ENCODE measurements at places on chromosomes 11 and 22.
A peak's percentile ranks its signal among the peaks of the same experiment; 100 is the strongest.

- no peak for DNase-seq
Measured at GRCh38 chr22:27603800-27604144, 197.8 kb downstream of the MN1 start.

- DNase-seq = no peak
Measured at GRCh38 chr11:35173011-35173511, 34.1 kb downstream of the CD44 start.

- no peak for DNase-seq
Measured at GRCh38 chr11:112082729-112083128, 3.8 kb downstream of the TIMM8B start.

DNA sequence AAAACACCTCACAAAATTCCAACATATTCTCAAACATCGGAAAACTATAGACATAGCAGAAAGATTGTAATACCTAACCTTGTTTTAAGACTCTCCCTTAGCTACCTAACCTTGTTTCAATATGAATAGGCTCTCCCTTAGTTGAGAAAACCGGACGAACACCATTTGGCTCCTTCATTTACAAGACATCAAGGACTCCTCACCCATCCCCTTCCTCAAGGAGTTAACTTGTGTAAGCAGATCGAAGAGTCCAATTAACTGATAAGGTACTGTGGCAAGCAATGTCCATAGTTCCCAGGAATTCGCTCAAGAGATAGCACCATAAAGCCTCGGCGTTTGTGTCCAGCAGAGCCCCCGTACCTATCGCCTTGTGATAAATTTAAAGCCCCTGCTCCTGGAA, 4.6 kb upstream of the ACRV1 start:
- no peak for DNase-seq

GRCh38 chr11:9462806-9463537, 2.2 kb downstream of the ZNF143 start:
- DNase-seq = no peak

- no peak for DNase-seq
Measured at GRCh38 chr11:446891-447290, 3.2 kb upstream of the PTDSS2 start.

DNA sequence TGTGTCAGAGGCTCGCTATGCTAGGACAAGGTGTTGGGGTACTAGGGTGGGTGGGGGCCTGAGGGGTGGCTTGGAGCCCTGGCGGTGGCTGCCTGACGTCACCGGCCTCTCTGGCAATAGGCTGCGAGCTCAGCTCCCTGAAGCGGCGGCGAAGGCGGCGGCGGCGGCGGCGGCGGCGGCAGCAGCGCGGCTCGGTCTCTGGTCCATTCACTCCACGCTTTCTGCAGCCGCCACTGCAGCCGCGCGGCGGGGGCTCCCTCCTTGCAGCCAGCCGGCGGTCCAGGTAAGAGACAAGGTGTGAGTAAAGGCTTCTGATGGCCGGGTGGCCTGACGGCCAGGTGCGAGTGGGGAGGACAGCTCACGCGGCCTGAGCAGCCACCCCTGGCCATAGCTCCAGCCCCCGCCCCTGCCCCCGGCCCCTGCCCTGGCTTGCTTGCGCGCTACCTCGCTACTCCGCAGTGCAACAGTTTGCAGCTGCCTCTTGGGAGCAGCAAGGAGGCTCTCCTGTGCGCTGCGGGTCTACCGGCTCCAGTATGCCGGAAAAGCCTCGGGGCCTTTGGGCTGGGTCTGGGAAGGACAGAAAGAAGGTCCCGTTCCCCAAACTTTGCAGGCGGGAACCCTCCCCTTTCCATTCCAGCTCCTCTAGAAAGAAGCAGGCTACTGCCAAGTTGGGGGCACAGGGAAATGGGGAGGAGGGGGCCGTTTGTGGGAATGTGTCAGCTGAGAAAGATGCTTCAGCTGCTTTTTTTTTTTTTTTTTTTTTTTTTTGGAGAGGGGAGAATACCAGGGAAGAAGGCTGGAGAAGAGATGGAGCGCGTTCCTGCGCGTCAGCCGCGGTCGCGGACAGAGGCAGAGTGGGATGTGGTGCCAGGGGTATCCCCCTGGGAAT, at the start of gene C11orf87:
C11orf87 (plus strand) TSS at position 210 of the 889 bp plus-strand sequence. CDS start 1,444 bp downstream, outside the sequence.
- DNase-seq = no peak

DNA sequence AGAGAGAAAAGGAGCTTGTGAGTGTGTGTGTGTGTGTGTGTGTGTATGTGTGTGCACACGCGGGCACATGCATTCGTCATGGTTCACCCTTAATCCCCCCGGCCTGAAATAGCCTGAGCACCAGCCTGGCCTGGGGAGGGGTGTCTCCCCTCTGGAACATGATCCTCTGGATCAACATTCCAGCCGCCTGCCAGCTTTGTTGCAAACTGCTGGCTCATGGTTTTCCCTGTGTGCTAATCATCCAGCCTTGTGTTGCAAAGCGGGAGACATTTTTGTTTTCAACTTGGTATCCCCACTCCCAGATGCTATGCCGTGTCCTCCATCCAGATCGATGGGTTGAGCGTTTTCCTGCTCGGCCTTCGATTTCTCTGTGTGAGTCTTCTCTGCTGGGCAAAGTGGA, 94.3 kb downstream of the FEZ1 start:
- no peak for DNase-seq

DNA sequence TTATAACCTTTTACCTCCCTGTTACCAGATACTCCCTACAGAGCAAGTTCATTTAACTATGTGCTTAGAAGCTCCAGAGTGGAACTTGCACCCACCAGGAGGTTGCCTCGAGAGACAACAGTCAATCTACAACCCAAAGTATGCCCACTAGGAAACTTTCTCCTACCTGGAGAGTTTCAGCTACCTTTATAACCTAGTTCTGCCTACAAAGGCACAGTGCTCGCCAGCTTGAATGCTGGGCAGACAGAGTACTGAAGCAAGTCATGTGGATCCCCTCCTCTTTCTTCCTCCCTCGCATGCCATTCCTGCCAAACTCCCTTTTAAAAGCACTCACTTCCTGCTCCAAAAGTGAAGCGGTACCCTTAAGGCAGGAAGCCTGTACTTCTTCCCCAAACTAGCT, 258.9 kb downstream of the SWAP70 start:
- DNase-seq = no peak

- DNase-seq = no peak
Measured at GRCh38 chr11:120395778-120396177, 59.6 kb downstream of the ARHGEF12 start.

DNA sequence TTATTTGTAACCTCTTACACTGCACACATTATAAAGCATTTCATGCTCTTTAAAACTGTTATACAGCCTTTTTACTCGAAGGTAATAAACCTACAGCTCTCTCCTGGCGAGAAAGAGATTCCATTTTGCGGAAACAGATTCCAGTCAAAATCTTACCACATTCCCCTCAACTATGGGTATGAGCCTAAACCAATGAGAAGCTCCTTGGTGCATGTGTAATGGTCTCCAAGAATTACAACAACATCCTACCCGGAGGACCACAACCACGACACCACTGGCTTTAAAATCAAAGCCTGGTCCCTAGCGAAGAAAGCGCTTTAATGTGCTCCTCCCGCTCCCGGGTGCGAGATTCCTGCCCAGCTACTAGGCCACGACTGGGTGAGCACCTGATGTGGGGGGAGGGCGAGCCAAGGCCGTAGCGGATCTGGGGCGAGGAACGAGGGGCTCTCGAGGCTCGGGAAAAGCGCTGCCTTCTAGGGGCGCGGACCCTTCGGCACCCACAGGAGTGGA, 821 bp downstream of the CELF1 start:
- DNase-seq = peak; percentile 25

DNA sequence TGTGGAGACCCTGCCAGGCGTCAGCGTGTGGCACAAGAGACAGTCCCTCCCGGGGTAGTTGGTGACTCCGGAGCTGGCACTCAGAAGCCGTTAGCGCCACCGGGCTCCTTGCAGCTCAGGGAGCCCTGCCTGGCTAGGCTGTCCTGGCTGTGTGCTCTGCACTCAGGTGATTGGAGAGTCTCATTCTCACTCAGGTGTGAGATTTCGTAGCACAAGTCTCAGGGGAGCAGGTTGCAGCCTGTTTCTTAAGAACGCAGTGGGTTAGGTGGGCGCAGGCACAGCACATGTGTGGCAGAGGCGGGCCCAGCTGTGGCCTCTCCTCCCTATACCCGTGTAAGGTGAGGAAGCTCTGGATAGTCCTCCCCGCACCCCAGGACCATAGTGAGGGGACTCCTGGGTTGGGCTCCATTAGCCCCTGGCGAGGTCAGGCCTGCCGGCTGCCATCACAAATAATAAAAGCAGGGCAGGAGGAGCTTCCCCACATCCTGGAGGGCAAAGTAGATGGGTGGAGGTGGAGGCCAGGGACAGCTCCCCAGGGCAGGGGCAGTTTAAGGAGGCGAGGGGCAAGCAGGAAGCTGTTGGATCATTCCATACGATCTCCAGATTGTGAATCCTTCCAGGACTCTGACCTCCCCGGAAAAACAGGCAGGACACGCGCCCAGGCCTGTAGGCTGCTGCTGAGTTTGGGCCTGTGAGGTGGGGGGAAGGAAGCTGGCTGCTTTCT, 39.4 kb downstream of the SBF1 start:
- no peak for DNase-seq

GRCh38 chr11:74037309-74037708, 28.4 kb upstream of the UCP3 start:
- peak; percentile 15 for DNase-seq

- DNase-seq = no peak
Measured at GRCh38 chr11:8060146-8060719, 20.8 kb upstream of the TUB start.

DNA sequence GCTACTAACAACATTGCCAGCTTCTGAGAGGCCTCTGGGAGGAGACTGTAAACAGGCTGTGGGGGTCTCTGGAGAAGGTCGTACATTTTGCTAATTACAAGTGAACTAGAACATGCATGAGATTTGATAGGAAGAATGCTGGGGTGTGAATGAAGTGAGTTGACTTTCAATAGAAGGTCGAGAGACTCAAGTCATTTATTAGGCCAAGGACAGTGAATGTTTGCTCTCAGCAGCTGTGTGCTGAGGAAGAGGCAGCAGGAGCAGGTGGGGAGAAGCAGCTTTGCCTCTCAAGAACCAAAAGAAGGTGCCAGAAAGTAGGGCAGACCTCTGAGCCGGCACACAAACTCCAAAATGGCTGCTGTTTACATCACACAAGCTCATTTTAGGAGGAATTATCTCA, 91.7 kb downstream of the PIWIL4 start:
- DNase-seq = no peak

DNA sequence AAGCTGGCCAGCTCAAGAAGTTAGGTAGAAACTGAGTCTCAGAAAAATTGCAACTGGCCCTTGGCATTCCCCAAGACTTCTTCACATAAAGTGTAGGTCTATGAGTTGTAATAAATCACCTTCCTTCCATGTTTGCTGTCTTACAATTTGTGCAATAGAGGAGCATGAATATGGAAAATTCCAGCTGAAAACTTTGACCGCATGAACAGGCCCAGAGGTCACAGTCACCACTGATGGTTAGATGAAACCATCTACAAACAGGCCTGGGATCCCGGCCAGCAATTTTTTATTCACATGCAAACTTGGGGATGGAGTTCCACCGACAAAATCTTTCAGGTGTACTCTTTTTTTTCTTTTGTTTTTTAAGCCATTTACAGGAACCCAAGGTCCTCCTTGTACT, 88.1 kb downstream of the SERGEF start:
- DNase-seq = no peak

DNA sequence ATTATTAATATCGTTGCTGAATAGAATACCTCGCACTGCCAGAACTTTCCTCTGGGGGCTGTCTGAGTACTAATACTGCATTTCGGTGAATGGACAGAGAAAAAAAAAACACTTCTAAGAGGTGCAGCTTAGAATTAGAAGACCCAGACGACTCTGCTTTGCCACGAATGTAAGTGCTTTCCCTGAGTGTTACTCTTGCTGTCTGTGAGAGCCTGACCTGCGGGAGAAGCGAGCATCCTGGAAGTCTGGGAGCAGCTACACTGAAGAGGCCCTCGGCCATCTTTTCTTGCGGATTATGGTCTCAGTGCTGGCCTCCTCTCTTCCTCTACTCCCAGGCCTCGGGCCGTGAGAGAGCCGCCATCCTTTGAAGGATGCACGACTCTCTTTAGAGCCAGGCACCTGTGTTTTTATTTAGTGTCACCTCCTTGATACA, 94.9 kb downstream of the SCN3B start:
- DNase-seq = no peak

- no peak for DNase-seq
Measured at GRCh38 chr22:16935209-16935608, 72.8 kb downstream of the GAB4 start.

- no peak for DNase-seq
Measured at GRCh38 chr11:17714356-17714854, 5.0 kb upstream of the MYOD1 start.

- DNase-seq = peak; percentile 12
Measured at GRCh38 chr11:116224154-116224888, 548.5 kb downstream of the BUD13 start.

DNA sequence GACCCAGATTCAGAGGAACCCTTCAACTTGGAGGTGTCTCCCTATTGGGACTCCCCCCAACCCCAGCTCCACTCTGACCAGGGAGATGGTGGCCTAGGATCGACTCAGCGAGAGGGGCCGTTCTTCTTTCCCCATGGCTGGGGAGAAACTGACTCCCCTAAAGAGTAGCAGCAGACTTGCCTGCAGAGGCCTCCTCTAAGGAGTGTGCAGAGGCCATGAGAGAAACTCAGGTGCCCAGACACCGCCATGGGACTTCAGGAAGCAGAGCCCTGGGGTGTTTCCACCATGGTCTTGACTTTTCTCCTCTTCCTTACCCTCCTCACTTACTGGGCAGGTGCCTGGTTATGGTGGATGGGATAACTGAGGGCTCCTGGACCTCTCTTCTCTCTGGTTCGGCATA, 2.6 kb upstream of the TOP3B start:
- no peak for DNase-seq

Data from Caki2 (cell line).